ENCODE measurements at places on chromosomes 1 and 21.
A peak's percentile ranks its signal among the peaks of the same experiment; 100 is the strongest.

DNA sequence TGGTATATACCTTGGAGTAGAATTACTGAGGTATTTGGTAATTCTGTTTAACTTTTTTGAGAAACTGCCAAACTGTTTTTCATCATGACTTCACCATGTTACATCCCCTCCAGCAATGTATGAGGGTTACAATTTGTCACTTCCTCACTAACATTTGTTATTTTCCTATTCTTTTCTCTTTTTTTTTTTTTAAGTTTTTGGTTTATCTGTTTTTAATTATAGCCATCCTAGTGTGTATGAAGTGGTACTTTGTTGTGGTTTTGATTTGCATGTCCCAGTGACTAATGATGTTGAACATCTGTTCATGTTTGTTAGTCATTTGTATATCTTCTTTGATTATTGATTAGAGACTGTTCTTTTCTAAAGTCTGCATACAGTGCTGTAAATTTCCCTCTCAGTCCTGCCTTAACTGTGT is 147.3 kb downstream of the HS2ST1 start:
- peak; percentile 58 for DNase-seq

- DNase-seq, result no peak
These were observed 18.6 kb upstream of the ALDH4A1 start for GRCh38 chr1:18920931-18921330.

DNA sequence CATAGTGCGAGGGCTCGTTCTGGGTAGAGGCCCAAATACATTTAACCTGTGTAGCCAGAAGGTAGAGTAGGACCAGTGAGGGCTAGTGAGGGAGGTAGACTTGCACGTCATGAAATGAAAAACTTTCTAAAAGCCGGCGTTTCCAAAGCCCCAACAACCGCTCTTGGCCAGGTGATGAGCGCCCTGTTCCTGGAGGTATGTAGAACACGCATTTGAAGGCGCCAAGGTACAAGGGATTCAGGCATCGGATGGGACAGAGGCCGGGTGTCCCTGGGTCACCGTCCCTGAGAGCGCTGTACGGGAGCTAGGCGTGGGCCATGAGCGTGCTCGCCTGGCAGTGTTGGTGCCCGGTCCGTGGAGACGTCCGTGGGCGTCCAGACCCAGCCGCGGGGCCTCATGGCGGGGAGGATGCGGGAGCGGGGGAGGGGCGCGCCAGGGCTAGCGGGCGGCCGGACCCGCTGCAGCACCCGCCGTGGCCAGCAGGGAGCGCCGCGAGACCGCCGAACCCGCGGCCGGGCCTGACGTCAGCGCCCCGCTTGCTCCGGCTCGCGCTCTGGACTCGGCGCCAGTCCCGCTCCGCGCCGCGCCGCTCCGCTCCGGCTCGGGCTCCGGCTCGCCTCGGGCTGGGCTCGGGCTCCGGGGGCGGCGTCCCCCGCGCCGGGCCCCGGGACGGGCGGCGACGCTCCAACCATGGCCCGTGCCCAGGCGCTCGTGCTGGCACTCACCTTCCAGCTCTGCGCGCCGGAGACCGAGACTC is at the start of gene PTPRU:
Gene PTPRU, plus strand, starts transcription at position 568 of the 757 bp plus-strand sequence. Its CDS starts 123 bp downstream, at position 691.
- peak; percentile 73 for DNase-seq

GRCh38 chr1:71339238-71339637 is 258.4 kb upstream of the ZRANB2 start:
- DNase-seq, result peak; percentile 39

- no peak for DNase-seq
These were observed 69.6 kb downstream of the DUSP10 start for GRCh38 chr1:221672239-221672645.

GRCh38 chr21:31913182-31913608 is 40.4 kb downstream of the HUNK start:
- no peak for DNase-seq

- DNase-seq, result no peak
These were observed 97.7 kb downstream of the CACHD1 start for GRCh38 chr1:64567426-64568170.

DNA sequence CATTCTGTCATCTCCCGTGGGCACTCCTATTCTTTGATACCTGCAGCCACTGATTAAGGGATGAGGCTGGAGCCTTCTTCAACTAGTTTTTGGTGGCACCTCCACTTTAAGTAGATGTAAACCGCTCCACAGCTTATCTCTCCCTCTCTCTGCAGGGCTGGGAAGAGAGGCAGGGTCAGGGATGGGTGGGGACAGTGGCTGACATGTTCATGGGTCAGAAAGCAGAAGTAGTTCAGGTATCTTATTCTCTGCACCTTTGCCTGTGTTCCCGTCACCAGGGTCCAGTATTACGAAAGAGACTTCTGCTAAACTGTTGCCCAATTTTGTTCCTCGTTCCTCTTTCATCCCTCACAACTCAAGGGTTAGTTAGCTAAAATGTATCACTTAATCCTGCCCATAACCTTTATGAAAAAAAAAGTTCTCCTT is 51.7 kb upstream of the EDEM3 start:
- DNase-seq, result peak; percentile 5

- no peak for DNase-seq
These were observed 51.7 kb upstream of the BCAR3 start for GRCh38 chr1:93733340-93733739.

- DNase-seq, result no peak
These were observed 284.0 kb downstream of the DNM3 start for GRCh38 chr1:172125250-172125649.

DNA sequence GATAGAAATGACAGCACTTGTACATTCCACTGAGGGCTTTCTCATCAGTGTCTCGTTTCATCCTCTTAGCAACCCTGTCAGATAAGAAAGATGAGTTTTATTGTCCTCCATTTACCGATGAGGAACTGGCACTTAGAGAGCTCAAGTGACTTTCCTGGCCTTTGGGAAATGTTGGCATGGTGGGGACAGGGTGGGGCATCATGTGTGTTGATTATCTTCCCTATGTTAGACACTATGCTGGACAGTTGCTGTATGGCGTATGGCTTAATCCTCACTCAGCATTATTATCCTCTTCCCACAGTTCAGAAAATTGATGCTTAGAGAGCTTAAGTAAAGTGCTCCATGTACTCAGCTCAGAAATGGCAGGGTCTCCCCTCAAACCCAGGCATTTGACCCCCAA is 163.2 kb downstream of the CAMTA1 start:
- no peak for DNase-seq
